ENCODE measurements at places on chromosomes 7 and 10.

DNA sequence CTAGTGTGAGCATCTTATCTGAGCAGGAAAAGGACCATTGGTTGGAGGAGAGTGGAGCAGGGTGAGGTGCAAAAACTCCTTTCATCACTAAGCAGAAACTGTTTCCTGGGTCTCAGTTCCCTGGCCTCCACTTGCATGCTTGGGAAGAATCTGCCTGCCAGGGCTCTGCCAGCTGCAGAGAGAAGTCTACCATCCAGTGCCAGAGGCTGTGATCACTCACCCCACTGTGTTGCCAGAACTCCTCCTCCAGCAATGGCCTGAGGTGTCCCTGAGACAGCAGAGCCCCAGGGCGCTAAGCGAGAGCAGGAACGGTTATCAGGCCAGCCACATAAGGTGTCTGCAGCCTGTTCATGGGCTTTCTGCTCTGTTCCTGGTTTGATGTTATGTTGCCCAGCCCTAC lies 991.4 kb downstream of the CCSER2 start:
- DNase-seq = no peak

DNA sequence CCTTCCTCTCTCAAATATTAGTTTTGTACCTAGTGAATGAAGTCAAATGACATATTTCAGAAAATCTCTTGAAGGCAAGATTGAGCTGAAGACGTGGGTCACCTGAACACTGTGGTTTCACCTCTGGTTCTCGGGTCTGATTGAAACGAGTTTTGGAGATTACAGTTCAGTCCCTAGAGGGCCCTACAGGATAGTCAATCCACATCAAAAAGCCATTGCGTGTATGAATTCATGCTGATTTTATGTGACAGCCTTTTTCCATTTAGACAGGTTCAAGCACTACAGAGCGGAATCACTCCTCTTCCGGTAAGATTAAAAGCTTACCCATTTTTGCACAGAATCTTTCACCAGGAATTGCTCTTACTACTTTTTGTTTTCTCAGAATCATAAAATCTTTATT lies 62.2 kb downstream of the VIM start:
- no peak for DNase-seq

- no peak for DNase-seq
Measured at GRCh38 chr7:151255390-151255789, 6.9 kb upstream of the SMARCD3 start.

DNA sequence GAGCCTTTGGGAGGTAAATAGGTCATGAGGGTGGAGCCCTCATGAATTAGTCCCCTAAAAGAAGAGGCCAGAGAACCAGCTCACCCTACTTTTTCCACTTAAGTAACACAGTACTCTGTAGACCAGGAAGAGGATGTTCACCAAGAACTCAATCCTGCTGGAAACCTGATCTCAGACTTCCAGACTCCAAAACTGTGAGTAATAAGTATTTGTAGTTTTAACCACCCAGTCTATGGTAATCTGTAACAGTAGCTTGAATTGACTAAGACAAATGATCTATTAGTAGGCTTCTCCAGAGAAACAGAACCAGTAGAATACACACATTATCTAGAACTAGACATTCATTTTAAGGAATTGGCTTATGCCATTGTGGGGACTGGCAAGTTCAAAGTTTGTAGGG lies 51.5 kb downstream of the ANKMY2 start:
- DNase-seq = no peak

GRCh38 chr7:68041554-68041953 lies 1044.9 kb downstream of the TYW1 start:
- no peak for DNase-seq

DNA sequence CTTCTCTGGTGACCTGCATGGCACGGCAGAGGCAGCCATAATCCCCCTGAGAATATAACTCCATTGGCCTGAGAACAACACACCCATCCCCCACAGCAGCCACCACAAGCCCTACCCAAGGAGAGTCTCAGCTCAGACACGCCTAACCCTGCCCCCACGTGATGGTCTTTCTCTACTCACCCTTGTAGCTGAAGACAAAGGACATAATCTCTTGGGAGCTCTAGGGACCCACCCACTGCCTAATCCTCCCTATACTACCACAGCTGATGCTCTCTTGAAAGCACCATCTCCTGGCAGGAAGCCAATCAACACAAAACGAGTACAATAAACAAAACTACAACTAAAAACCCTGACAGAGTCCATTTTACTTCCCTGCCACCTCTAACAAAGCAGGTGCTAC lies 30.7 kb upstream of the HPSE2 start:
- DNase-seq = no peak

DNA sequence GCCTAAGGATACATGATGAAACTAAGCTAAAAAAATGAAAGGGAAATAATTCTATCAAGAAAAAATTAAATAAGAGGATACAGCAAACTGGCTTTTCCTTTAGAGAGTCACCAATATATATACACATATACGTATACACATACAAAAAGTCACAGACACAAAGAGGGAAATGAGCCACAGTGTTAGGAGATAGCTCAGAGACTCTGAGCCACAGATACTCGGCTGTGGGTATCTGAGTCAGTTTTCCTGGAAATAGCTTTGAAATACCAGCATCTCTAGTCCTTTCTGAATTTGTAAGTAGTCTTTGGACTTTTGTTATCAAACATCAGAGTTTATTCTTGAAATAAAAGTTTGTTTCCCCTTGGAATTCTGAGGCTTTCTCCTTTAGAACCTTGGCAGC lies 111.8 kb downstream of the TBXAS1 start:
- no peak for DNase-seq

- no peak for DNase-seq
Measured at GRCh38 chr10:11810973-11811372, 12.2 kb upstream of the PROSER2 start.
